ENCODE measurements at places on chromosomes 6 and 20. TPM values are rescaled to one million over a fixed set of nuclear protein-coding genes. Genes with fewer than 3 reads are reported as not detected.
A peak's percentile ranks its signal among the peaks of the same experiment; 100 is the strongest.

- no peaks in the 10 kb centered on the region for H3K4me1 ChIP-seq
- no peaks in the 10 kb centered on the region for H3K36me3 ChIP-seq
- no peaks in the 10 kb centered on the region for H3K27me3 ChIP-seq
Measured at GRCh38 chr6:115733426-115733825, 327.3 kb downstream of the FRK start.

DNA sequence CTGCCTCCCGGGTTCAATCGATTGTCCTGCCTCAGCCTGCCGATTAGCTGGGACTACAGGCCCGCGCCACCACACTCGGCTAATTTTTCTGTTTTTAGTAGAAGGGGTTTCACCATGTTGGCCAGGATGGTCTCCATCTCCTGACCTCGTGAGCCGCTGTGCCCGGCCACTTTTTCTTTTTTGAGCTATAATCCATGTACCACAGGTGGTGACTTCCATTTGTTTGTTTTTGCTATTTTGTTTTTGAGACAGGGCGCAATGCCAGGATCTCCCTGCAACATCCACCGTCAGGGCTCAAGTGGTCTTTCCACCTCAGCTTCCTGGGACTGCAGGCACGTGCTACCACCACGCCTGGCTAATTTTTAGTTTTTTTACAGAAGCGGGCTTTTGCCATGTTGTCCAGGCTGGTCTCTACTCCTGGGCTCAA lies 8.5 kb downstream of the HSPA1B start:
- no peaks in the 10 kb centered on the region for H3K27me3 ChIP-seq
- H3K36me3 ChIP-seq, result peaks cover 100% of the 10 kb centered on the region
- DNase-seq, result no peak
- H3K4me1 ChIP-seq, result peaks cover 39% of the 10 kb centered on the region
- peak overlapping the region; percentile 99 for H3K27ac ChIP-seq

DNA sequence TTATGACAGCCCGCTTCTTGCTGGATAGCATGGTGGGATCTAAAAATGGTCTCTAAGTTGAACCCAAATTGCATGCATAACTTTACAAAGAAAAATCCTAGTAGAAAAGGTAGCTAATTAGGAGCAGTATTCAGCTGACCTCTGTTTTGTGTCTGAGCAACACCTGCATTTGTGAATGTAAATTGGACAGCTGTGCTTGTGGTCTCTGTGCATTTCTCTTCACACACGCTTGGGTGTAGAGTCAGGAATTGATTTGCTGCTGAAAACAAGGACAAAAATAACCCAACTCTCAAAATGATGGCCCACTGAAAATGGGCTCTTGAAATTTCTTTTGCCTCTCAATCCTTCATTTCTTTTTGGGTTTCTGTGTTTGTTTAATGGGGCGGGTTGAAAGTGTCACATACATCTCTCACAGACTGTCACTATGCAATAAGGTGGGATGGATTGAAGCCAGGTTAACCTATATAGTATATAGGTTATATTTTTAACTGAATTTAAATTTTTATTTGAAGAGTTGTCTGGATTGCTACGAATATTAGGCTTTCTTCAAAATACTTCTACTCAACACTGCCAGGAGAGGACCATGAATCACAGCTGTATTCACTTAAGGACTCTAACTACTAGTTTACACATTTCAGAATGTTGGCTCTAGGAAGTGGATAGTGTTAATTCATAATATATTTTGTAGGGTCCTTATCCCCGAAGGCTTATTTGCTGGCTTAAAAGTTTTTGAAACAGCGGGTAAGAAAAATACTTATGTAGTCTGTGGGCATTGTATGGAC lies 46.5 kb downstream of the SOBP start:
- no peaks in the 10 kb centered on the region for H3K27me3 ChIP-seq
- H3K4me3 ChIP-seq, result no peak overlapping the region
- no peak for DNase-seq
- peaks cover 22% of the 10 kb centered on the region for H3K4me1 ChIP-seq

- no peak for DNase-seq
- peaks cover 100% of the 10 kb centered on the region for H3K27me3 ChIP-seq
- no peak overlapping the region for H3K4me3 ChIP-seq
- no peak overlapping the region for H3K27ac ChIP-seq
- H3K4me1 ChIP-seq, result no peaks in the 10 kb centered on the region
- H3K36me3 ChIP-seq, result no peaks in the 10 kb centered on the region
Measured at GRCh38 chr20:58813369-58813768, 37.3 kb downstream of the GNAS-AS1 start.

DNA sequence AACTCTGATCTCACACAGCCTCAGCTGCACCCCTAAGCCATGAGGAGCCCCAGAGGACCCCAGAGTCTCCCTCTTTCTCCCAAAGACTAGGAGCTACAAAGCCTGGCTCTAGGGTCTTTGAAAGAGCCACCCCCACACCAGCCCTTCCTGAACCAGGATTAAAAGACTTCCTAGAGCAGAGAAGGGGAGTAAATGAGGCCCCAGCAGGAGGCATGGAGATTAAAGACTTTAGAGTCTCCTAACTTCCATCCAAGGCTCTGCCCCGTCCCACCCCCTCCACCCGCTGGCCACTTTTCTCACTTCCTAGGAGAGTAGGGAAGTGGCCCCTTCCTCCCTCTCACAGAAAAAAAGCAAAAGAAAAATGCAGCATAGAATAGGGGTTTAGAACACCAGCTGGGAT lies 1.7 kb downstream of the PREX1 start:
- H3K27ac ChIP-seq, result no peak overlapping the region
- peak overlapping the region; percentile 31 for H3K4me3 ChIP-seq
- no peak for DNase-seq
- H3K4me1 ChIP-seq, result peaks cover 2% of the 10 kb centered on the region
- H3K27me3 ChIP-seq, result peaks cover 24% of the 10 kb centered on the region
- peaks cover 7% of the 10 kb centered on the region for H3K36me3 ChIP-seq

- H3K27ac ChIP-seq, result no peak overlapping the region
- no peak for DNase-seq
- no peak overlapping the region for H3K4me3 ChIP-seq
- H3K27me3 ChIP-seq, result no peaks in the 10 kb centered on the region
- no peaks in the 10 kb centered on the region for H3K4me1 ChIP-seq
Measured at GRCh38 chr6:127776320-127776719, 124.5 kb downstream of the THEMIS start.

DNA sequence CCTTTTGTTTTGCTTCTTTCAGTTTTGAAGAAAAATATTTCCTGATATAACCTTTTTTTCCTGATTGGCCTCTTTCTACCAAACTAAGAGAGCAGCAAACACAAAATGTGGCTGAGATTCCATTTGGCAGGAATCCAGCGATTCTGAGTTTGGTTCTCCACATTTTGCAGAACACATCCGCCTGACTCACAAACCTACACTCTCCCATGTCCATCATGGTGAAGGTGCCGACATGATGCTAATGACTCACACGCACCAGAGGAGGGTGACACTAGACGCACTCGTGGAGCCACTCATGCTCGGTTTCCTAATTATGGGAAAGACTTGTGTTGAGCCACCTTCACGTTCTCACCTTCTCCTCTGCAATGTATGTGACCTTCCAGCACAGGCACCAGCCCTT lies 45.9 kb upstream of the DUSP22 start:
- peaks cover 58% of the 10 kb centered on the region for H3K27me3 ChIP-seq
- no peaks in the 10 kb centered on the region for H3K4me1 ChIP-seq
- H3K4me3 ChIP-seq, result no peak overlapping the region
- H3K27ac ChIP-seq, result no peak overlapping the region
- H3K36me3 ChIP-seq, result no peaks in the 10 kb centered on the region

- no peaks in the 10 kb centered on the region for H3K27me3 ChIP-seq
- H3K4me1 ChIP-seq, result no peaks in the 10 kb centered on the region
- no peak overlapping the region for H3K4me3 ChIP-seq
Measured at GRCh38 chr6:124854338-124854922, 107.8 kb upstream of the RNF217 start.

- no peak overlapping the region for H3K4me3 ChIP-seq
- peak overlapping the region; percentile 33 for H3K27ac ChIP-seq
- peaks cover 22% of the 10 kb centered on the region for H3K36me3 ChIP-seq
- no peak for DNase-seq
Measured at GRCh38 chr20:4153661-4154238, 138.4 kb upstream of the RNF24 start.

- DNase-seq, result no peak
- H3K36me3 ChIP-seq, result peaks cover 37% of the 10 kb centered on the region
- peaks cover 60% of the 10 kb centered on the region for H3K4me1 ChIP-seq
- peak overlapping the region; percentile 73 for H3K4me3 ChIP-seq
- H3K27ac ChIP-seq, result peak overlapping the region; percentile 69
- H3K27me3 ChIP-seq, result no peaks in the 10 kb centered on the region
Measured at GRCh38 chr20:50115041-50115512, 2.1 kb upstream of the UBE2V1 start.

GRCh38 chr6:105077596-105078385 lies 102.0 kb downstream of the POPDC3 start:
- DNase-seq, result no peak
- H3K27ac ChIP-seq, result no peak overlapping the region
- H3K4me3 ChIP-seq, result no peak overlapping the region
- H3K4me1 ChIP-seq, result no peaks in the 10 kb centered on the region

GRCh38 chr6:163085861-163086623 lies 328.5 kb upstream of the QKI start:
- H3K27me3 ChIP-seq, result peaks cover 35% of the 10 kb centered on the region
- no peak for DNase-seq
- no peaks in the 10 kb centered on the region for H3K36me3 ChIP-seq
- H3K4me1 ChIP-seq, result no peaks in the 10 kb centered on the region
- H3K27ac ChIP-seq, result no peak overlapping the region

DNA sequence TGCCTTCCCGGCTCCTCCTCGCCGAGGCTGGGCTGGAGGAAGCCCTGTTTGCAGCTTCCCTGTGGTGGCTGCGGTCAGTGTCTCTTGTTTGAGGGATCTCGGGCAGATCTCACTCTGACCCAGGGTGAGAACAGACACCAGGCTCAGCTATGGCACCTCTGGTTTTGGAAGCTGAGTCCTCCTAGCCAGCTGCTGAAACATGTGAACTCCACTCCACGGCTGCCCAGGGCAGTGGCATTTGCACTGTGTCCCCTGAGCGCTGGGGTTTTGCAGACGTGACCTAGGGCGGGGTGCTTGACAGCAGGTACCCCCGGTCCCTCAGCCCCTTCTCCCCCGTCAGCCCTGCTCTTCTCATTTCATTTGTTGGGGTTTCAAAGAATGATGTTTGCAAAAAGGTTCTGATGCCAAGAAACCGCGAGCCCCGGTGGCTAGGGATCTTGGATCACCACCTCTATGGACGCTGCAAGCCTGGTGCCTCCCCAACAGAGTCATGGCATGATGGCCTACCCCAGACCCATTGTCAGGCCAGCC lies 55.0 kb upstream of the DACT2 start:
- H3K27ac ChIP-seq, result no peak overlapping the region
- no peak overlapping the region for H3K4me3 ChIP-seq
- no peaks in the 10 kb centered on the region for H3K27me3 ChIP-seq
- peaks cover 3% of the 10 kb centered on the region for H3K36me3 ChIP-seq
- H3K4me1 ChIP-seq, result peaks cover 11% of the 10 kb centered on the region
- no peak for DNase-seq

DNA sequence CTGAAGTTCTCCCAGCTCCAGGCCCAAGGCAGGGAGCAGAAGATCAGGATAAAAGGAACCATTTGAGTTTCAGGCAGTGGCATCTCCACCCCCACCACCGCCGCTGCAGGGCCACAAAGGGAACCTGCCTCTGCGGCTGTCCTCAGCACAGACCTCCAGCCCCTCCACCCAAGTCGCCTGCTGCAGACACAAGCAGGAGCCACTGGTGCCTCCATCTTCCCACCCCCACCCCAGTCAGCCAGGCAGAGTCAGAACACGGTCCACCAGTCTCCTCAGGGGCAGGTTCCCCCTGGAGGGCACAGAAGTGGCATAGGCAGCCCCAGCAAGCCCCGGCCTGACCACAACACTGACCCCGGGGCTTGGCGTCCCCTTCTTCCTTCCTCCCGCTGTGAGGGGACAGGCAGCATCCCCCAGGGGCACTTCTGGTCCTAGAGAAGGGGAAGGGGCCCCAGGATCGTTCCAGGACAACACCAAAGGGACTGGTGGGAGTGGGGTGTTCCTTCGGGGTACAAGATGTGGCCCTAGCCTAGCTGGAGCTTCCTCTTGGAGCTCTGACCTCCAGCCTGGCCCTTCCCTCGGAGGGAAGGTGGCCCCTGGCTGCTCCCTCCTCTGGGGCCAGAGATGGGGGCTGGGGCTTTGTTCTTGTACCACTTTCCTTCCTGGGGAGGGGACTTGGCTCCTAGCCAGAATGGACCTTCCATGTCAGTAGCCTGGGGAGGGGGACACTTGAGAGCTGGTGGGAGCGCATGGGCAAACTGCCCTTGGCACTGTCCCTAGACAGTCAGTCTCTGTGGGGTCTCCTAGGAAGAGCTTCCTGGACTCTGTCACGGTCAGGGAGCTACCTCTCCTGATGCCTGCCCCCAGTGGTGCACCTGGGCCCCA lies 36.0 kb downstream of the YTHDF1 start:
- peaks cover 94% of the 10 kb centered on the region for H3K27me3 ChIP-seq
- H3K27ac ChIP-seq, result no peak overlapping the region
- H3K4me1 ChIP-seq, result no peaks in the 10 kb centered on the region
- no peak for DNase-seq
- H3K36me3 ChIP-seq, result peaks cover 12% of the 10 kb centered on the region

DNA sequence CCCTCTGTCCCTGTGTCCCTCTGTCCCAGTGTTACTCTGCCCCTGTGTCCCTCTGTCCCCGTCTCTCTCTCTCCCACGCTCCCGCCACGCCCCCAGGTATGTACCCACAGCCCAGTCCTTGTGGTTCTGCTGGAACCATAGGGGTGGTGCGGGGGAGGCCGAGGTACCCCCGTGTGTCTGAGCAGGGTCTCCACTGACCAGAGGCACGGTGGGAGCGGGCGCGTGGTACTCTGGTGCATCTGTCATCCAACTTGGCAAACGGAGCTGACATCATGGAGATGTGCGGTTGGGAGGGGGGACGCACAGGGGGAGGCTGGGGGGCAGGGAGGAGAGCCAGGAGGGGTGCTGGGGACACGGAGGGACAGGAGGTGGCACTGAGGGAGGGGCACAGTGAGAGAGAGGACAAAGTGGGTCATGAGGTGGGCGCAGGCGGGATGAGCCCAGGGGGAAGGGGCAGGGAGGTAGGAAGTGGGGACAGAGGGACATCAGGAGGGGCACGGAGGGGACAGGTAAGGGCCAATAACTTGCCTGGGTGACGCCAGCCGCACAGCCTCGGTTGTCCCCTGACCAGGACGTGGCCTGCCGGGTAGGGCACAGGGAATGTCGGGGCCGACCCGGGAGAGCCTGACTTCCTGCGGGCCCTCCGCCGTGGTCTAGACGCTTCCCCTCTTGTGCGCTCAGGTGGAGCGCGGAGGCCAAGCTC lies 163.6 kb upstream of the PDE10A start:
- H3K36me3 ChIP-seq, result no peaks in the 10 kb centered on the region
- H3K27me3 ChIP-seq, result peaks cover 49% of the 10 kb centered on the region
- H3K27ac ChIP-seq, result no peak overlapping the region
- DNase-seq, result no peak
- H3K4me1 ChIP-seq, result no peaks in the 10 kb centered on the region
- H3K4me3 ChIP-seq, result no peak overlapping the region

DNA sequence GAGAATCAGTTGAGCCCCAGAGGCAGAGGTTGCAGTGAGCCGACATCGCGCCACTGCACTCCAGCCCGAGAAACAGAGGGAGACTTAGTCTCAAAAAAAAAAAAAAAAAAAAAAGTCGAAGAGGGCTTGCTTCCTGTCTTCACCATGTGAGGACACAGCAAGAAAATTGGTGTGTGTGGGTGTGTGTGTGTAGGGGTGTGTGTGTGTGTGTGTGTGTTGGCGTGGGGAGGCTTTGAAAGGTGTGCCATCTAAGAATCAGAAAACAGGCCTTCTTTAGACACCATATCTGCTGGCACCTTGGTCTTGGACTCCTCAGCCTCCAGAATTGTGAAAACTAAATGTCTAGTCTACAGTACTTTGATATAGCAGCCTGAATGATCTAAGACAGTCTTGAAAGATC lies 6.9 kb upstream of the RBPJL start:
- H3K27ac ChIP-seq, result no peak overlapping the region
- no peak for DNase-seq
- H3K36me3 ChIP-seq, result no peaks in the 10 kb centered on the region
- H3K4me1 ChIP-seq, result no peaks in the 10 kb centered on the region
- H3K27me3 ChIP-seq, result peaks cover 54% of the 10 kb centered on the region

The PRRT1 gene
- total RNA-seq, result 2.9 TPM

The SLC22A1 gene
- total RNA-seq, result 4.5 TPM

The CST1 gene
- total RNA-seq, result 1.2 TPM

The TRIM31 gene
- total RNA-seq, result 181 TPM
